ENCODE measurements at places on chromosomes 2 and 18.

GRCh38 chr2:128492966-128493811 is 174.5 kb upstream of the HS6ST1 start:
- no peak for DNase-seq

DNA sequence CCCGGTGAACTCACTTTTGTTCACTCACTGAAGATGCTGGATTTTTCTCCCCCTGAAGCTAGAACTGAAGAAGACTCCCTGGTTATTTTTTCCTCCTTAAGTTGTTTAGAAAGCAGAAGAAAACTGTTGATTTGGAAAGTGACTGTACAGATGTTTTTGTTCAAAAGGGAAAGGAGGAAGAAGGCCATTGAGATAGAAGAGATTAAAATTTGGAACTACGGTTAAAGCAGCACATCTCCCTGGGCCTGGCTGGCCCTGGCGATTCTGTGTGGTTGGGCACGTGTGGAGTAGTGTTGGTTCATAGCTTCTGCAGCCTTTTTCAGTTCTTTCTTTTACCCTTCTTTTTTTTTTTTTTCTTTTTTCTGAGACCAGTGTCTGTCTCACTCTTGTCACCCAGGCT is 109.2 kb downstream of the MAP4K4 start:
- DNase-seq = no peak

DNA sequence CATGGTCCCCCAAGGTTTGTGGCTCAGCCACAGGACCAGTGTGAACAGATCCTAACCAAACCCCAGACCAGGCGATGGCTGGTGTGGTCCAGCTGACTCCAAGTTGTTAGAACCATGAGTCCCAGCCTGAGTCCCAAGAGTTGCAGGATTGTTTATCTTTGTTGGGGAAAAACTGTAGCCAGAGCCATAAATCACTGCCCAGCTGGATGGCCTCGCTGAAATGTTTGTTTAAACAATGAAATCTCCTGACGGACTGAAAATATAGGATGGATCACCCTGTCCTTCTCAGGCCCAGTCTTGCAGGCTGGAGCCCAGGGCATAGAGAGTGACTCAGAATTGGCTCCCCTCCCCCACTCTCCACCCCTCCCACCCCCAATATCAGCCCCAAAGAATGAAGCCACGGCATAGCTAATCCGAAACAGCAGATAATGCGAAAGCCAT is 36.4 kb downstream of the PKDCC start:
- no peak for DNase-seq

- no peak for DNase-seq
Observed at GRCh38 chr18:8400193-8400752, 209.0 kb upstream of the RAB12 start.

- DNase-seq = no peak
Observed at GRCh38 chr2:30738141-30738911, 68.9 kb downstream of the CAPN13 start.

- no peak for DNase-seq
Observed at GRCh38 chr2:105936954-105937353, 192.2 kb downstream of the NCK2 start.

GRCh38 chr2:54609647-54610046 is 113.8 kb upstream of the EML6 start:
- no peak for DNase-seq

- DNase-seq = no peak
Observed at GRCh38 chr2:61116302-61116701, 45.7 kb upstream of the C2orf74 start.

GRCh38 chr2:18777250-18777812 is 188.0 kb upstream of the NT5C1B start:
- DNase-seq = no peak

DNA sequence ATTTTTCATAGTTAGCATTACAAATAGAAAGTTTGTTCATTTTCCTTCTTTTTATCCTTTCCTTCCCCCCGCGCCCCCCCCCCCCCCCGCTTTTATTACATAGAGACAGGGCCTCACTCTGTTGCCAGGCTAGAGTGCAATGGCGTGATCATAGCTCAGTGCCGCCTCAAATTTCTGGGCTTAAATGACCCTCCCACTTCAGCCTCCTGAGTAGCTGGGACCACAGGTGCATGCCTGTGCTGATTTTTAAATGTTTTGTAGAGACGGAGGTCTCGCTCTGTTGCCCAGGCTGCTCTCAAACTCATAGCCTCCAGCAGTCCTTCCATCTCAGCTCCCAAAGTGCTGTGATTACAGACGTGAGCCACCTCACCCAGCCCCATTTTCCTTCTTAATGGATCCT is 91.2 kb upstream of the ALPP start:
- DNase-seq = no peak

DNA sequence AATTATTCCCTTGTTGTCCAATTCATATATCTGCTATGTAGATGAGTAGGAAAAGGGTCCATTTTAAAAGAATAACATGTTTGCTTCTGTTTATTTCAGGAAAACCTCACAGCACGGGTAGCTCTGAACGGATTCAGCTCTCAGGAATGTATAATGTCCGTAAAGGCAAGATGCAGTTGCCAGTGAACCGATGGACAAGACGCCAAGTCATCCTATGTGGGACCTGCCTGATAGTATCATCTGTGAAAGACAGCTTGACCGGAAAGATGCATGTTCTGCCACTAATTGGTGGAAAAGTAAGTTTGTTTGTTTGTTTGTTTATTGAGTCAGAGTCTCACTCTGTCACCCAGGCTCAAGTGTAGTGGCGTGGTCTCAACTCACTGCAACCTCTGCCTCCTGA is 114.6 kb downstream of the PHLPP1 start:
- no peak for DNase-seq

GRCh38 chr18:45197526-45197970 is 417.7 kb upstream of the SLC14A2 start:
- no peak for DNase-seq

DNA sequence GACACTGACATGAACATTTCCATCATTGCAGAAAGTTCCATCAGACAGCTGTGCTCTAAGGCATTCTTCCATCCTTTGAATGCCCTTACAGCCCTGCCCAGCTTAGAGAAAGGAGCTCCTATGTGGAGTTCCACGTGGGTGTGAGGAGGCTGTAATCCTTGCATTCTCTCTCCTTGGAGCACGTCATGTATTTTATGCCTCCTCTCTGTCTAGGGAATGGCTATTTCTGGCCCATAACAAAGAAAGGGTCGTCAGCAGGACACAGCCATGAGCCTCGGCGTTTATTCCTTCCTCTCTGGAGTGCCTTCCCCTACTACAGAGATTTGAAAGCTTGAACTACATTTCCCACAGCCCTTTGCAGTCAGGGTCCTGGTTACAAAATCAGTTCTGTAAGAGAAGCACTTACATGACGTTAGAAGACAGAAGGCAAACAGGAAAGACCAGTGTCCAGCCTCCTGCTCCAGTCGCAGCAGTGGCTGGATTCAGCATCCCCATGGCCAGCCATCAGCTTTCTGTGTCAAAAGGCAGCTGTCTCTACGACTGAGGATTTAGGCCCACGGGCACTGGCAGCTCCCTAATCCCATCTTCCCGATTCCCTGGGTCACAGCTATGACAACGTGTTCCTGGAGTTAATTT is 234.9 kb downstream of the TFCP2L1 start:
- no peak for DNase-seq

DNA sequence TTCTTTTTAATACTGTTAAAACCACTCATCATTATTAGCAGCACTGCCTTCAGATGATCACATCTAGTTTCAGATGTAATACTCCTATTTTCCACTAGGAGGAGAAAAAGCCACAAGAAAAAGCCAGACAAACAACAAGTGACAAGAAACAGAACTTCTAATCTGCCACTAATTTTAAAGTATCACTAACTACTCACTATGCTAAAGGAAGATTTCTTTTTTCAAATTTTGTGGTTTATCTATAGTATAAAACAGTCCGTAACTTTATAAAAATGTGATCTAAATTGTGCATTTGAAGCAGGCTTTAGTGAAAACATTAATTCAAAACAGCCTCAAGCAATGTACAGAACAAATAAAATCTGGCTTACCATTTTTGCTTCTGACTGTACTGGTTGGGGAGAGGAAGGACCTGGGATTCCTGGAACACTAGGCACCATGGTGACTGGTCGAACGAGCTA is 56.8 kb downstream of the ATF2 start:
- DNase-seq = peak; percentile 22

- no peak for DNase-seq
Observed at GRCh38 chr2:233022561-233022960, 9.5 kb upstream of the NGEF start.

GRCh38 chr2:143282684-143283083 is 153.5 kb downstream of the ARHGAP15 start:
- no peak for DNase-seq

- no peak for DNase-seq
Observed at GRCh38 chr18:5628512-5629255, 84.9 kb upstream of the EPB41L3 start.

- DNase-seq = no peak
Observed at GRCh38 chr2:169461143-169461542, 18.2 kb upstream of the BBS5 start.

DNA sequence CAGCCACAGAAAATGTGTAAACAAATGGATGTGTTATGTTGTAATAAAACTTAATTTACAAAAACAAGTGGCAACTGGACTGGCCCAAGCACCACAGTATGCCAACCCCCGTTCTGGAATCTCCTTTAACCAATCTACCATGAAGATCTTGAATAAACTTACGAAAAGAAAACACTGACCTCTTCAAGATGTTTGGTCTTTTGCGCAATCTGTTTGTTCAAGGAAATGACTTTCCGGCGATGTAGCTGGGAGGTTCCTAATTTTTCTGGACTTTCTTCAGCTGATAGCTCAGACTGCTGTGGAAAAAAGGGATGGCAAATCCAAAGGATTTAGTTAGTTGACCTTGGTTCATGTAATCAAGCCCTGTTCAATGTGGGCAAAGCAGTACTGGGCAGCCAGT is 55.7 kb downstream of the CCDC93 start:
- DNase-seq = peak; percentile 62

DNA sequence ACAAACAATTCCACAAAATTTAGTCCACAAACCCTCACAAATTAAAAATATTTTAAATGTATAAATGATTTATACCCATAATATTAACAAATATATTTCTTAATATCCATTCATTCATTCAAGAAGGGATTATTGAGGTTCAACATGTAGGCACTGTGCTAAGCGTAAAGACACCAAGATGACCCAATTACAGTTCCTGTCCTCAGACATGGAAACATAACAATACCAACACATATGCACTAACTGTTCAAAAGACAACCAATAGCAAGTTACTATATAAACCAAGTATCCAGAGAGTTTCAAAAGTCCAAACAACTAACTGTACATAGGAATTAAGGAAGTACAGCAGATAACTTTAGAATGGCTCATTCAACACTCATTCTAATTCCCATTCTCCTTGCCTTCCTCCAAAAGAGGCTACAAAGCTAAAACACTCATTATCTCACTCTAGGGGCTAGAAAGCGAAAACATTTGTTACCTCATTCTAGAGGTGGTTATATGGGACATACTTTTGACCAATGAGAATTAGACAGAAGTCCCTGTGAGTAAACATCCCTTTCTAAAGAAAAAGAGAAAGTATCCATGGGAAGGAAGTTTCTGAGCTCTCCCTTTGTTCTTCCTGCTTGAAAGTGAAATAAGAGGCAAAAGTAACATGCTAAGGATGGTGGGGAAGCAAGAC is 292.4 kb downstream of the ZEB2 start:
- no peak for DNase-seq
